ENCODE measurements at places on chromosomes 6 and 20. TPM values are rescaled to one million over a fixed set of nuclear protein-coding genes. Genes with fewer than 3 reads are reported as not detected.
A peak's percentile ranks its signal among the peaks of the same experiment; 100 is the strongest.

- peak; percentile 39 for DNase-seq
Measured at GRCh38 chr20:63101781-63102720, 95.3 kb upstream of the BHLHE23 start.

DNA sequence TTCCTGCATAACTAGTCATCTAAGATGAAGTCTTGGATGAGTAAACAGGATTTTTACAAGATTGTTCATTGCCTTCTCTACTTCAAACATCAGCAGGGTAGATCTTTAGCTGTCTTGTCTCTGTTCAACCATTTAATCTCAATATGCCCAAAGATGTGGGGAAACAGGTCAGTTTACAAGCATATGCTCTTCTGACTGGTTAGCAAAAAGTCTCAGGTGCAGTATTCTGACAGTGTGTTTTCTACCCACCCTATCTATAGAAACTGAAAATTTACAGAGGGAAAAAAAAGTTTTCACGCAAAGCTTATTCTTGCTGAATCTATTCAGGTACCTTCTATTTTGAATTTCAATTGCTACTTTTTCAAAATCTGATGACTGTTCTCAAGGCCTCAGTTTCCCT lies 29.0 kb downstream of the MAP3K5 start:
- no peak for DNase-seq

DNA sequence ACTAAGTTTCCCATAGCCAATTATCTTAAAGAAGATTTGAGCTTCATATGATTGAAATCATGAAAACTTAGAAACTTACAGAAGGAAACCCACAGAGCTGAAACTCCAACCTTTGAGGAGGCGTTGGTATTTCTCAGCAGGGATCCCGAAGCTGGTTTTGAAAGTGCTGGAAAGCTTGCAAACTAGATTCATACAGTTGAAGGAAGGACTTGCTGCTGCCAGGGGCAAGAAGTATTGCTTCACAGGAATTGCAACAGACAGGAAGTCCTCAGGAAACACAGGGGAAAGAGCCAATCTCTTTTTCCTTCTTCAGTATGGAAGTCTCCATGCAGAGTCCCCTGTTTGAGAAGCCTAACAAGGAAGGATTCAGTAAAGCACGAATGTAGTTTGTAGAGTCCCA lies 419.7 kb downstream of the CD109 start:
- no peak for DNase-seq

DNA sequence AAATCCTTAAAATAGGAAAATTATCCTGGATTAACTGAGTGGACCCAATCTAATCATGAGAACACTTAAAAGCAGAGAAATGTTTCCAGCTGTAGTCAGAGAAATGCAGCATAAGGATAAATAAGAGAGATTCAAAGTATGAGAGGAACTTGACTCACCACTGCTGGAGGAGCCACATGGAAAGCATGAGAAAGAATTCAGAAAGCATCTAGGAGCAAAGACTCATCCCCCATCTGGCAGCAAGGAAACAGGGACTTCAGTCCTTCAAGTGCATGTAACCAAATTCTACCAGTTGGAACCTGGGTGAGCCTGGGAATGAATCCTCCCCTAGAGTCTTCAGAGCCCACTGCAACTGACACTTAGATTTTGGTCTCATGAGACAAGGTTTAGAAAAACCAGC lies 33.7 kb downstream of the RNF146 start:
- peak; percentile 21 for DNase-seq

- DNase-seq, result no peak
Measured at GRCh38 chr20:57698116-57698866, 11.5 kb downstream of the PMEPA1 start.

GRCh38 chr6:136643850-136644596 lies 93.8 kb upstream of the MAP7 start:
- DNase-seq, result peak; percentile 98

DNA sequence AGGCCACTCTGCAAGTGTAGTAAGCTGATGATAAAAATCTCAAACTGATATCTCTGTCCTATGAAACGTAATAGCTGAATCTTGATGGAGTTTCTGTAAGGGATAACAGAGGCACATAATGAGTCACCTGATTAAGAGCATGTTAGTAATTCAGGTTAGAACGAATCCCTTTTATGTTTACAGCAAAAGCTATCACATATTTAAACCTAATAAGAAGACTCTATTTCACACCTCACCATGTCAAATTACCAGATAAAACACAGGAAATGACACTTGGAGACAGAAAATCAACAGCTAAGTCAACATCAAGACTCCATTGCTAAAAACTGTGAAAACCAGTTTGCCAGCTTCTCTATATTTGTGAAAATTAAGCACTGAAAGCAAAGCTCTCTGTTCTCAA lies 11.8 kb downstream of the CST7 start:
- DNase-seq, result no peak

- no peak for DNase-seq
Measured at GRCh38 chr6:66814156-66814555, 1107.1 kb upstream of the EYS start.

DNA sequence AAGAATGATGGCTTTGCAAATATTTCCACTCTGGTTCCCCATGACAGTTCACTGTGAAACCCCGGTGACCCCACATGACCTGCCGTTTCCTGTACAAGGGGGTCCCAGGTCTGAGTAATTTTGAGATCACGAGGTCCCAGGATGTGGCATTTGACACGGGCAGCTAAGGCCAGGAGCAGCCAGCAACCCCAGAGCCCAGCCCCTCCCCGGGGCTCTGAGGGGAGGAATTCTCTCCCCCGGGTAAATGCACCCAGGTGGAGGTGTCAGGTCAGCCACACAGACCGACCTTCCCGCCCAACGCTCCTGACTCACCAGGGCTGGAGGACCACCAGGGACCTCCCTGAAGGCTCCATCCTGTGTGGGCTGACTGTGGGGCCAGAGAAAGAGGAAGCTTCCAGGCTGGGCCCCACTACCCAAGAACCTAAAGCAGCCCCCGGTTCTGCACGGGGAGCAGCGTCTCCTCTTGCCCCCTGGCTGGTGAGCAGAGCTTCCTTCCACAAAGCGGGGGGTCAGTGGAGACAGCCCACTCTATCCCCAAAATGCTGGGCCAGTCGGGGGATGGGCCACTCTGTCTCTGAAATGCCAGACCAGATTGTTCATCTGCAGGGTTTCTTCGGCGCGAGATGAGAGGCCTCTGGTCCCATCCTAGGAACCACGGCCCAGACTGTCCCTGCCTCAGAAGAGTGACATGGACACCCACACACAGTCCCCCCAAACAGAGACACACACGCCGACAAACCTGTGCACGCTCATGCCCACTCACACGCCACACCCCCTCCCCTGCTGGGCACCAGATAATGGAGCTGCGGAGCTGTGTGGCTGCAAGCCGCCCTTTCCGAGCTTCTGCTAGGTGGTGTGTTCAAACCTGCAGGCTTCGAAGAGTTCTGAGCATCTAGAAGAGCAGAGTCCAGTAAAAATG lies 23.4 kb upstream of the SLCO4A1 start:
- DNase-seq, result no peak

GRCh38 chr20:9144643-9145042 lies 75.8 kb downstream of the PLCB4 start:
- DNase-seq, result no peak

DNA sequence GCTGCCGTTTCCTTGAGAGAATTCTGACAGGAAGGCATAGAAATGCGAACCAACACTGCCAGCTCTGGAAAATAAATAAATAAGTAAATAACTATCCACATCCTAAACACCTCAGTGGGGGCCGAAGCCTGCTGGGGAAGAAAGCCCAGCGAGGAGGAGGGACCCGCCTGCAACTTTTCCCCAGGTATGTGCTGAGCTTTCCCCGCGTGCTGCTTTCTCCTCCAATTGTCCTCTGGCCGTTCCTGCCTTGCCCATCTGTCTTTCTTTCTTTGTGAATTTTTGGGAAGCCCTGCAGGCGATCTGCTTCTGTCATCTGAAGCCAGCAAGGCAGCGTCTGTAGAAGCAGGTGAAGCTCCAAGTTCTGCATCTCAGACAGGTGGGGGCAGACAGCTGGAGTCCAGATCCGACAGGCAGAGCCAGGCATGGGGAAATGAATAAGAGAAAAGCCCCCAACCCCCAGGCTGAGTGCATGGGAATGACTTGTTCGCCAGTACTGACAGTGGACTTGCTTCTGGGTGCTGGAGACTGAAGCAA lies 49.2 kb upstream of the IL17A start:
- DNase-seq, result no peak

GRCh38 chr6:53048431-53049195 lies 16.6 kb upstream of the FBXO9 start:
- DNase-seq, result no peak

GRCh38 chr20:39264506-39265172 lies 302.5 kb downstream of the DHX35 start:
- DNase-seq, result peak; percentile 62

- no peak for DNase-seq
Measured at GRCh38 chr20:61623451-61623850, 371.4 kb downstream of the CDH4 start.

GRCh38 chr20:5001174-5002076 lies at the start of gene SLC23A2:
TSS of gene SLC23A2 (minus strand) at chr20:5001510. CDS start at chr20:4932562, 68,948 bp downstream.
- DNase-seq, result peak; percentile 84

DNA sequence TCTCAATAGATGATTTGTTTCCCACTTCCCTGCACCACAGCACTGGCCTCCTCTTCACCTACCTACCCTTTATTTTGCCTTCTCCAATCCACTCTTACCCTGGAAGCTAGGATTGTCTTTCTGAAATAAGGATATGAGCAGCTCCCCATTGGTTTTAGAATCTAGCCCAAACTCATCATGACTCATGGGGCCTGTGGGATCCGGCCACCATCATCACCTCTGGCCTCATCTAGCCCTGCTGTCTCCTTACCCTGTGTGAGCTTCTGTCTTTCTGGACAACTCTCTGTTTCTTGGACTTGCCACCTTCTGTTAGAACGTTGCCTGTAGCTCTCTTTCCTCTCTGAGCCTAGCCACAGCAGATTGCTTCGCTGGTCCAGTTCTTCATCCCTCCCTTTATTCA lies 277.1 kb downstream of the PAX1 start:
- no peak for DNase-seq

DNA sequence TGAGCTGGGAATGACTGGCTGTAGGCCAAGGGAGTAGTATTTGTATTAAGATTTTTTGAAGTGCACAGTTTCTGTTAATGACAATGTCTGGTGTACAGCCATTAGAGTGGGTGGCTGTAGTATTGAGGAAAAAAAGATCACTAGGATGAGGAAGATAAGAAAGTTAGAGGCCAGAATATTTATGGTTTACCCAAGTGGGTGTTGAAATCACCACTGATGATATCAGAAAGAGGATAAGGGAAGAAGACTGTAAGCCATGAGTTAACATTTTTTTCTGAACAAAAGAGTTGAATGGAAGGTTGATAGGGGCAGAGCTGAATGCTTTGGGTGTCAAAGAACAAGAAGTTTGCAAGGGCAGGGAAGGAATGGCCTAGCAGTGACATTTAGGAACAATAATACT lies 104.7 kb downstream of the PRDM13 start:
- no peak for DNase-seq

- peak; percentile 26 for DNase-seq
Measured at GRCh38 chr6:162864911-162865310, 137.1 kb downstream of the PACRG start.

DNA sequence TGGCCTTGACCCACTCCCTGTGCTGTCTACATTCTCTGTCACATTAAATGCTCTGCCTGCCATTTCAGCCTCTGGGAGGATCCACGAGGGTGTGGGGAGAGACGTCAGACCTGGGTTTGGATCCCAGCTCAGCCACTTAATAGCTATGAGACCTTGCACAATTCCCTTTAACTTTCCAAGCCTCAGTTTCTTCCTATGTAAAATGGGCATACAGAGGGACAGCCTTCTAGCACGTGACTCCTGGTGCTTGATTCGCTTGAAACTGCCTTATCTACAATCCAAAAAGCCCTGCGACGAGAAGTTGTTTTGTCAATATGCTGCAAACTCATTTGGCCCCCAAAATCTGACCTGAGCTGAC lies 40.0 kb downstream of the TOX2 start:
- no peak for DNase-seq

DNA sequence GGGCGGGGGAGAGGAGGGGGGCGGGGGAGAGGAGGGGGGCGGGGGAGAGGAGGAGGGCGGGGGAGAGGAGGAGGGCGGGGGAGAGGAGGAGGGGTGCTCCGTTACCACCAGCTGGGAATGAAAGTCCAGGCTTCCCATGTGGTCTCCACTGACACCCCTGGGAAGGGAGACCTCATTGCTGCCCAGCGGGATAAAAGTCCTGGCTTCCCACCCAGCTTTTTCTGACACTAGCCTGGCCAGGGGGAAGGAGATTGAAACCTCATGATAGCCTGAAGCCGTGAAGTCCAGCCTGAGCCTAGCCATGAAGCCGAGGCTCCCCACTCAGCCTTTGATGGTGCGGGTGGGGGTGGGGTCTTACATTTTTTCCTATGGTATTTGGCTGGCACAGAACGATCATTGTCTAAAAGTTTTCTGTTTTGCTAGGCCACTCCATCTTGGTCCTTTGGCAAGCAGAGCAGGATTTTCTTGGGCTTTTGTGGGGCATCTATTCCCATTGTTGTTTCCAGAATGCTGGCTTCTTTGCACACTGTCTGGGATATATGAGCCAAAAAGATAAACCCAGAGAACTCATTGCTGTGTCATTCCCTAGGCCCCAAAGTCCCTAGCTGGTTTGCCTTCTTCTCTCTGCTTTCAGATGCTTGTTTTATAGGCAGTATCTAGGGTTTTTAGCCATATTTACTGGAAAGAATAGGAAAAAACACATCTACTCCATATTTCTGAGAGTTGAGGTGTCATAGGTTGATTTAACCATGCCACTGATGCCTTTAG lies 67.9 kb upstream of the RNF24 start:
- DNase-seq, result peak; percentile 67

DNA sequence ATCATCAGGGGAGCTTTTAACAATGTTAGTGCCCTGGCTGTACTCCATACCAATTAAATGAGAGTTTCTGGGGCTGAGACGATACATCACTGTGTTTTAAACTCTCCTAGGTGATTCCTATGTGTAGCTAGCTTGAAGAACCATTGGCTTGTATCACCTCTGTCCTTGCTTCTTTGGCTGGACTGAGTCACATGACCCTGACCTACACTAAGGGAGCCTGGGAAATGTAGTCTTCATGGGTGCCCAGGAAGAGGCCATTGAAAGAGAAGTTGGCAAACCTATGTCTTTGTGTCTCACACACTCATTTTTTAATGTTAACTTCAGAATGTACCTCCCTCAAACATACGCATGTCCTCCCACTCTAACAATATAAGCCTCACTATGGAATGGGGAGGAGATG lies 506.6 kb downstream of the DHX35 start:
- no peak for DNase-seq

- no peak for DNase-seq
Measured at GRCh38 chr6:114284281-114284680, 58.5 kb downstream of the HS3ST5 start.

Gene ZNF165
- 1.2 TPM for total RNA-seq

Gene TRIM10
- total RNA-seq, result not detected

Gene EYA2
- total RNA-seq, result 3.2 TPM

Gene GRM4
- not detected for total RNA-seq

Gene ARMH2
- total RNA-seq, result not detected

Gene RAB44
- total RNA-seq, result not detected

Gene TMEM200A
- total RNA-seq, result 2.6 TPM

Gene HMGCLL1
- total RNA-seq, result not detected

Gene BPIFA2
- total RNA-seq, result not detected

Gene CST5
- not detected for total RNA-seq

Data from stomach (tissue), 19 donors.